ENCODE measurements at places on chromosomes 16 and 17. TPM values are rescaled to one million over a fixed set of nuclear protein-coding genes. Genes with fewer than 3 reads are reported as not detected.

TM4SF5 gene
- not detected for total RNA-seq

CCL7 gene
- total RNA-seq = not detected

WSCD1 gene
- 0.50 TPM for total RNA-seq

ASGR1 gene
- total RNA-seq = 1.2 TPM

CCDC102A gene
- total RNA-seq = 7.0 TPM

TAT gene
- total RNA-seq = not detected

SDR42E1 gene
- total RNA-seq = 4.9 TPM

EMP2 gene
- total RNA-seq = not detected

SDK2 gene
- total RNA-seq = 0.05 TPM

RABEP1 gene
- total RNA-seq = 60.8 TPM

IRX3 gene
- total RNA-seq = 0.27 TPM

MSRB1 gene
- total RNA-seq = 20.7 TPM

CETP gene
- not detected for total RNA-seq

SCO1 gene
- 36.4 TPM for total RNA-seq

MGAT5B gene
- 0.38 TPM for total RNA-seq

LYRM9 gene
- 5.7 TPM for total RNA-seq

CCL8 gene
- not detected for total RNA-seq

C16orf86 gene
- 2.2 TPM for total RNA-seq

NTN1 gene
- total RNA-seq = 0.31 TPM

KRT33B gene
- not detected for total RNA-seq

NGFR gene
- total RNA-seq = 0.17 TPM

SMIM5 gene
- total RNA-seq = not detected

HOXB6 gene
- 0.21 TPM for total RNA-seq

TBC1D3H gene
- not detected for total RNA-seq

RHBDL3 gene
- 0.17 TPM for total RNA-seq

SMTNL2 gene
- not detected for total RNA-seq

AIPL1 gene
- not detected for total RNA-seq

SNX11 gene
- total RNA-seq = 19.7 TPM

SLC5A11 gene
- total RNA-seq = not detected

CRYM gene
- total RNA-seq = not detected

KRT12 gene
- total RNA-seq = not detected

NACA2 gene
- not detected for total RNA-seq

GNGT2 gene
- total RNA-seq = 29.0 TPM

CDH13 gene
- total RNA-seq = not detected

TOP2A gene
- total RNA-seq = 311 TPM

ZG16B gene
- 2.6 TPM for total RNA-seq

CD300A gene
- 12.3 TPM for total RNA-seq

All from activated CD4-positive, alpha-beta memory T cell treated with anti-CD3 and anti-CD28 coated beads for 36 hours (primary cell).